ENCODE measurements at places on chromosomes 2 and 18.

GRCh38 chr2:181682795-181683517 is 2.6 kb upstream of the NEUROD1 start:
- no peak for DNase-seq

DNA sequence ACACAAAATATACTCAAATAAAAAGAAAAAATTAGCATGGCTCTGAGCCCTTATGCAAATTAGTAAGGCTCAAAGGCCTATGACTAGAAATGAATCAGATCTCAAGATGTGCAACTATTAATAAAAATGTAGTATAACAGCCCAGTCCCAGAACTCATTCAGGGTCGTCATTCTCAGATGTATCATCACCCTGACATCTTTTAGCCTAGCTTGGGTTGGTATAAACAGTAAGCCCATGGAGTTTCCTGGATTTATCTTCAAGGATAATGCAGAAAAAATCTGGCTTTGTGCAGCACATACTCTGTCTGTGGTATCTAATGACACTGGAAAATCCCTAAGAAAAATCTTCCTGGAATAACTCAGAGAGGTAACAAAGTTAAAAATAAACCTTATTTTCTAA is 239.3 kb downstream of the ZNF385B start:
- DNase-seq, result peak; percentile 8

GRCh38 chr2:196294516-196294909 is 123.1 kb upstream of the STK17B start:
- DNase-seq, result no peak

- peak; percentile 50 for DNase-seq
Measured at GRCh38 chr2:17969661-17970060, 91.2 kb downstream of the KCNS3 start.

Measured in astrocyte (in vitro differentiated cells and primary cell).